ENCODE measurements at places on chromosomes 5 and 9.

GRCh38 chr9:80294955-80295354 lies 723.2 kb downstream of the TLE4 start:
- DNase-seq: no peak

DNA sequence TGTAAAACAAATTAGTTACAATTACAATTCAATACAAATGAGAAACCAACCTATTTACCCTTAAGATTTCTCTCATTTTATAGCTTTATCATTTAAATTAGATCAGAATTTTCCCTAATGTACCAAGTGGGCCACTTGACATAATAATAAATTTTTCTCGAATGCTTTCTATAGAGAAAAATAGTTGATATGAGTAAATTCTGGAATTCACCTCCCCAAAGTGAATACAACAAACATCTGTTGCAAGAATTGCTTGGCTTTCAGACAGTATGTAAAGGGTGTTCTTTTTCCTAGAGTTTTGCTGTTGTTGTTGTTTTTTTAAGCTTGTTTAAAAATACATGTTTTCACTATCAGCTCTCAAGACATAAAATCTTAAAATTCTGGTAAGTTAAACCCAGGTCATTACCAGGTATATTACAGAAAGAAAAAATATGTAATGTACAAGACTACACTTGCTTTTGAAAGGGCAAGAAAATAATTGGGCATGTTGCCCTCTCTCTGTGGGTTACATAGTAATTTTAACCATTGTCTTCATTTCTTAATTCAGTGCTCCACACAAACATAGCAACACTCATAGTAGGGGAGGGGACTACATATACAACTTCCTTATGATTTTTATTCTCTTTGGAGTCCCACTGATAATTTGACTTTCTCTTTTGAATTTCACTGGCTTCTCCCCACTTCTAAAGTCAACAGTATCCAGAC lies 200.6 kb downstream of the ARL15 start:
- DNase-seq: no peak

- DNase-seq: no peak
These were observed 222.4 kb downstream of the FBN2 start for GRCh38 chr5:128315671-128316070.

GRCh38 chr5:152542741-152543140 lies 137.7 kb upstream of the NMUR2 start:
- no peak for DNase-seq

DNA sequence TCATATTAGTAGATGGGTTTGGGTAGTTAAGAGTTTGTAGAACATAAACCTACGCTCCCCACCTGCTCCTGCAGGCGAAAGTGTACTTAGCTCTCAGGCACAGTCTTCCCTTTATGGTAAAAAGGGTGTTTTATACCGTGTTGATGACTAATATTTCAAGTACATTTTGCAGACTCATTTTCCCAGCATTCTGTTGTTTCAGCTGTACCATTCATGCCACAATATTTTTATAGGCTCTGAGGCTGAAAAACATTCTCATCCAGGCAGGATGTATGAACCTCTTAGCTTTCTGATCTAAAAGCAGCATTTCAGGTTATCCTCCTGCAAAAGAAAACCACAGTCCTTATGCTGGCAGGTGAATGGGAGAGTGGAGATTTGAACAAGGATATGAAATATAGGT lies 231.4 kb downstream of the NR2F1-AS1 start:
- DNase-seq: no peak

- DNase-seq: no peak
These were observed 4.4 kb downstream of the SLC25A25 start for GRCh38 chr9:128072144-128073021.

DNA sequence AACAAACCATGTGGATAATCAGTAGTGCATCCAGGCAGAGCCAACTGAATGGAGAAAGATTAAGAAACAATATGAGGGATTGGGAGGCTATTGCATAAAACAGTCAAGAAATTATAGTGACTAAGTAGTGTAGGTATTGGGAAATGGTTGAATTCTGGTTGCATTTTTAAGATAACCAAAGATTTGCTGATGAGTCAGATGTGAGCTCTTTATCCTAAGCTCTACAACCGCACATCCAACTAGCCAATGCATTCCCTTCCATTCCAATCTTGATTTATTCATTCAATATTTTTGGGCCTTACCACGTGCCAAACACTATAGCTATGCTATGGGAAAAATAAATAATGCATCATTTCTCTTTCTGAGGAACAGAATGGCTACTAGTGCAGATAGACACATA lies 524.5 kb upstream of the RGMB start:
- DNase-seq: no peak

DNA sequence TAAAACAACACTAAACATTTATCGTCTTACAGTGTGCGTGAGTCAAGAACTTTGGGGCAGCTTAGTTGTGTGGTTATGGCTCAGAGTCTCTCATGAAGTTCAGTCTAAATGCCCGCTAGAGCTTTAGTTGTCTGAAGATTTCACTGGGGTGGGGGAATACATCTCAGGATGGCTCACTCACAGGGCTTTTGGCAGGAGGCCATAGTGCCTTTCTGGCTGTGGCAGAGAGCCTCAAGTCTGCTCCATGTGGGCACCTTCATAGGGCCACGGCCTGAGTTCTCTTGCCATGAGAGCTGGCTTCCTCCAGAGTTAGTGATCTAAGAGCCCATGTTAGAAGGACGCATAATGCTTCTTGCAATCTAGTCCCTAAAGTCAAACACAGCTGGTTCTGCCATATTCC lies 258.8 kb upstream of the NUDT12 start:
- no peak for DNase-seq
